ENCODE measurements at places on chromosomes 6 and 20. TPM values are rescaled to one million over a fixed set of nuclear protein-coding genes. Genes with fewer than 3 reads are reported as not detected.

The ROS1 gene
- total RNA-seq = not detected

The ZNF334 gene
- 3.0 TPM for total RNA-seq

The BPIFB2 gene
- total RNA-seq = not detected

GRCh38 chr20:52972190-52972937 is at the start of gene TSHZ2:
Gene TSHZ2 (plus strand): TSS chr20:52972358. CDS start chr20:52973294, 936 bp downstream.
- DNase-seq = no peak

DNA sequence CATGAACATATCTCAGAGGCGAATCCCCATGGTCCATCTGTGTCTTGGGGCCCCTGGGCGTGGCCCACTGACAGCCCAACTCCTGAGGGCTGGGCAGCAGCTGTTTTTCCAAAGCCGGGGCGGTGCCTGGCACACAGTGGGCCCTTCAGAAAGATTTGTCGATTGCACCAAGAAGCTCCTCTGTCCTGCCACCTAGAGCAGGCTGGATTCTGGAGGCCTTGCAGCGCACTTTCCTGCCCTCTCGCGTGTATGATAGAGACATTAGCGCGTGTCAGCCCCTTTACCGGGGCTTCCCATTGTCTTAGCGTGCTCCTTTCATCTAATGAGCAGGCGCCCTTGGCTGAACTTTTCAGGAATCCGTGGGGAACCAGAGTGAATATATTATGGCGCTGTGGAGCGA is 45.4 kb downstream of the CDH4 start:
- DNase-seq = no peak

- peak; percentile 63 for DNase-seq
Measured at GRCh38 chr6:31795616-31796298, at the start of gene VARS1. Gene VARS1 (minus strand): TSS chr6:31795752. CDS start chr6:31795217, 535 bp downstream.

GRCh38 chr6:143234734-143235133 is 174.0 kb downstream of the AIG1 start:
- no peak for DNase-seq

- no peak for DNase-seq
Measured at GRCh38 chr20:25038103-25038410, 19.9 kb downstream of the ACSS1 start.
